ENCODE measurements at places on chromosomes 3 and 15.

GRCh38 chr15:74203914-74204431 is 1.4 kb upstream of the STRA6 start:
- no peak for DNase-seq

DNA sequence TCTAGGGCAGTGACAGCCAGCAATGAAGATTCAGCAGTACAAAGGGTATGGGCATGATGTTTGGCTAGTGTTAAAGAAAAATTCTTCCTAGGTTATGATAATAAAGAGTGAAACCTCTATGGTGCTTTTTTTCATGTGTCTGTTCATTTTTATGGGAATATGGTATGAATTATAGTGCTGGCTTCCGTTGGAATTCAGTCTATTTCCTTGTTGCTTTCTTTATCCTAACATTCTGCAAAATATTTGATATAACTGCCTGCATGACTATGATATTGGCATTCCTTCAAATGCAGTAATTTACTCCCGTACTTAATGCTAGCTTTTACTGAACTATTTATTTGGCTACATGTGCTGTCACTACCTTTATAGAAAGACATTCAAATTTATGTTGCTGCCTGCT is 57.6 kb upstream of the ATP11B start:
- DNase-seq = no peak

GRCh38 chr15:71706461-71707229 is 103.7 kb upstream of the NR2E3 start:
- no peak for DNase-seq

- DNase-seq = no peak
Observed at GRCh38 chr3:179376474-179376873, 29.0 kb downstream of the MFN1 start.

GRCh38 chr3:2851835-2852234 is 258.3 kb downstream of the IL5RA start:
- no peak for DNase-seq

GRCh38 chr15:69871511-69872134 is 226.1 kb downstream of the TLE3 start:
- no peak for DNase-seq
